ENCODE measurements at places on chromosomes 1 and 21. TPM values are rescaled to one million over a fixed set of nuclear protein-coding genes. Genes with fewer than 3 reads are reported as not detected.

DNA sequence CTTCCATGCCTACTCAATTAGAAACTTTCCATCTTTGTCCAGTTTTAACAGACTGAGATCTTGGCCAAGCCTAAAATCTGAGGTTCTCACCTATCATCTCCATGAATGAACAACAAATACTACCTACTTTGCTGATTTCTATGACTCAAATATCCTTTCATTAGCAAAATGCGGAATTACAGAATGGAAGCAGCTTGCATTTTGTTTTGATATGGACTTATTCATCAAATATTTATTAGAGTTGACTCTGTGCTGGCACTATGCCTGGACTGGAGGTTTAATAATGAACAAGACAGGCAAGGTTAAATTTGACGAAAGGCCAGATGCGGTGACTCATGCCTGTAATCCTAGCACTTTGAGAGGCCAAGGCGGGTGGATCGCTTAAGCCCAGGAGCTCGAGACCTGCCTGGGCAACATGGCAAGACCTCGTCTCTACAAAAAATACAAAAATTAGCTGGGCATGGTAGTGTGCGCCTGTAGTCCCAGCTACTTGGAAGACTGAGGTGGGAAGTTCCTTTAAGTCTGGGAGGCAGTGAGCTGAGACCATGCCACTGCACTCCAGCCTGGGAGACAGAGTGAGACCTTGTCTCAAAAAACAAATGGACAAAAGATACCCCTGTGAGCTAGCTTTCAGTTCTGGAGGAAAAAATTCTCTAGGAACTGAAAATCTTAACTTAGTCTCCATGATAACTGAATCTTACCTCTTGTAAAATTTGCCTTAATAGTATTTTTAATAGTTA lies 29.4 kb upstream of the SOD1 start:
- H3K36me3 ChIP-seq, result no peaks in the 10 kb centered on the region

GRCh38 chr1:8554956-8555534 lies 237.1 kb downstream of the SLC45A1 start:
- no peaks in the 10 kb centered on the region for H3K27me3 ChIP-seq
- no peak overlapping the region for H3K27ac ChIP-seq
- peaks cover 4% of the 10 kb centered on the region for H3K36me3 ChIP-seq
- no peak overlapping the region for H3K4me3 ChIP-seq

- H3K27me3 ChIP-seq, result peaks cover 8% of the 10 kb centered on the region
- no peak overlapping the region for H3K4me3 ChIP-seq
- no peaks in the 10 kb centered on the region for H3K36me3 ChIP-seq
- DNase-seq, result no peak
- no peak overlapping the region for H3K27ac ChIP-seq
- peaks cover 6% of the 10 kb centered on the region for H3K4me1 ChIP-seq
Observed at GRCh38 chr1:177255411-177255810, 84.7 kb downstream of the BRINP2 start.

- no peak for DNase-seq
- peaks cover 24% of the 10 kb centered on the region for H3K4me1 ChIP-seq
- no peaks in the 10 kb centered on the region for H3K27me3 ChIP-seq
- H3K4me3 ChIP-seq, result no peak overlapping the region
- H3K27ac ChIP-seq, result peak overlapping the region; percentile 86
Observed at GRCh38 chr1:7550261-7550865, 220.7 kb upstream of the VAMP3 start.

DNA sequence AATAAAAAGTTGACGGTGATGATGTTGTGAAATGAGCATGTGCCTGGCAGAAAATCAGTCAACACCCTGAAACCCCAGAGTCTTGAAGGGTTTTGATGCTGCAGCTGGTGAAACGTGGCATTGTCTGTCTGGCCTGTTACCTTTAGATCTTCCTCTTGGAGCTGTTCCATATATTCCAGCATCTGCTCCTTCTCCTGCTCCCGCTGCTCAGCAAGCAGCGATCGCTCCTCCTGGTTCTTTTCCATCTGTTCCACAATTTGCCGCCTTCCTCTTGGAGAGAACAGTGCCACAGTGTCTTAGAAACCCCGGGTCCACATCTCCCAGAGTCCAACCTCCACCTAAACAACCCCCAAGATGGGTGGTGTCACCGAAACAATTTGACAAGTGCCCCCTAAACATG lies 15.7 kb downstream of the CFAP45 start:
- H3K36me3 ChIP-seq, result no peaks in the 10 kb centered on the region
- peaks cover 26% of the 10 kb centered on the region for H3K4me1 ChIP-seq
- DNase-seq, result no peak
- no peak overlapping the region for H3K4me3 ChIP-seq

DNA sequence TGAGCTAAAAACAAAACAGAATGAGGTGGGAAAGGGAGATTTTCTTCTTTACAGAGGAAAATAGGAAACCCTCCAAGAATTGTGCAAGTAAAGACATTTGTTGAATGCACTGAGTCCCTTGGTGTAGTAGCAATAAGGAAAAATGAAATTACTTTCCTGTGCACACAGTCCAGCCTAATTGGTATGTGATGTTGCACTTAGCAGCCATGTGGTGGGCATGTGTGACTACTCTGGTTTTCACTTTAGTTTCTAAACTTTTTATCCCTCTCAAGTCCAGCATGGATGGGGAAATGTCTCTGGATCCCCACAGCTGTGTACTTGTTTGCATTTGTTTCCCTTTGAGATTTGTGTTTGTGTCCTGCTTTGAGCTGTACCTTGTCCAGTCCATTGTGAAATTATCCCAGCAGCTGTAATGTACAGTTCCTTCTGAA lies 7.1 kb upstream of the AGO3 start:
- H3K4me1 ChIP-seq, result no peaks in the 10 kb centered on the region
- H3K27me3 ChIP-seq, result no peaks in the 10 kb centered on the region
- no peak for DNase-seq

GRCh38 chr21:41460578-41461527 lies 34.8 kb downstream of the MX1 start:
- peak; percentile 91 for DNase-seq
- no peaks in the 10 kb centered on the region for H3K27me3 ChIP-seq
- no peak overlapping the region for H3K27ac ChIP-seq
- H3K36me3 ChIP-seq, result no peaks in the 10 kb centered on the region
- no peaks in the 10 kb centered on the region for H3K4me1 ChIP-seq

DNA sequence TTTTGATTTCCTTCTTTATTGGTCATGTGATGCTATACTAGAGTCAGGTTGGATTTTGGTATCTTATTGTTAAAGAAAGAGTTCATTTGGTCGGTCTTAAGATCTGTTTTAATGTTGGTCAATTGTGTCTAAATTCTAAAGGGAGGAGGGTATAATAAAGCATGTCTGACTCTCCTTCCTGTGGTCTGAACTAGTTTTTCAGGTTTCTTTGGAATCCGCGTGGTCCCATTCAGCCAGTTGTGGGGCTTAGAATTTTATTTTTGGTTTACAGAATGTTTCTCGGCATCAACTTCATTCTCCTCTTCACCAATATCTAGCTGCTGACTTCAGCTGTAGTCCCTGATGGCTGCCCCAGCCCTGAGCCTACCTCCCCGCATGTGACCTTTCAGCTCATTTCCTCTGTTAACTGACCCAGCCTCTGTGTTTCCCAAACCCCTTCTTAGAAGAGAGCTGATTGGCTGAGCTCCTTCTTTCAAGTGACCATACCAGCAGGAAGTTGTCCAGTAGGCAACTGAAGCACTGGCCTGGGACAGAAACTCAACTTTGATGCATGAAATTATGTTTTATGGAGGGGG lies 8.7 kb upstream of the MYOC start:
- DNase-seq, result no peak
- no peak overlapping the region for H3K27ac ChIP-seq
- H3K4me1 ChIP-seq, result no peaks in the 10 kb centered on the region
- no peaks in the 10 kb centered on the region for H3K27me3 ChIP-seq
- no peak overlapping the region for H3K4me3 ChIP-seq
- H3K36me3 ChIP-seq, result no peaks in the 10 kb centered on the region

DNA sequence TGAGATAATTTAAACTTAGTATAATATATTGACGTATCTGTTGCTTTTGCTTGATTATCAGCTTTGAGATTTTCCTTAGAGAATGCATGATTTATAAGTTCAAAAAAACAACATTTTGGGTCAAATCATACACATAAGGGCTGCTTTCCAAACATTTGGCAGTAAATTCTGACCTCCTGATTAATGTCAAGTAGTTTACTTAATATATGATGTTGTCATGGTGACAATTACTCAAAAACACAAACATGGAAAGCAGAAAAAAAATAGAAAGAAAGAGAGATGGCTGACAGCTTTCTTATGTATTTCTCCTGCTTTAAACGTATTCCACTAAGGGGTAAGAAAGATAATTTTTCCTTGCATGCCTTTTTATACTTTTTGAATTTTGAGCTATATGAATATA lies 258.2 kb upstream of the C1orf105 start:
- peaks cover 13% of the 10 kb centered on the region for H3K4me1 ChIP-seq
- no peak overlapping the region for H3K27ac ChIP-seq
- DNase-seq, result no peak

DNA sequence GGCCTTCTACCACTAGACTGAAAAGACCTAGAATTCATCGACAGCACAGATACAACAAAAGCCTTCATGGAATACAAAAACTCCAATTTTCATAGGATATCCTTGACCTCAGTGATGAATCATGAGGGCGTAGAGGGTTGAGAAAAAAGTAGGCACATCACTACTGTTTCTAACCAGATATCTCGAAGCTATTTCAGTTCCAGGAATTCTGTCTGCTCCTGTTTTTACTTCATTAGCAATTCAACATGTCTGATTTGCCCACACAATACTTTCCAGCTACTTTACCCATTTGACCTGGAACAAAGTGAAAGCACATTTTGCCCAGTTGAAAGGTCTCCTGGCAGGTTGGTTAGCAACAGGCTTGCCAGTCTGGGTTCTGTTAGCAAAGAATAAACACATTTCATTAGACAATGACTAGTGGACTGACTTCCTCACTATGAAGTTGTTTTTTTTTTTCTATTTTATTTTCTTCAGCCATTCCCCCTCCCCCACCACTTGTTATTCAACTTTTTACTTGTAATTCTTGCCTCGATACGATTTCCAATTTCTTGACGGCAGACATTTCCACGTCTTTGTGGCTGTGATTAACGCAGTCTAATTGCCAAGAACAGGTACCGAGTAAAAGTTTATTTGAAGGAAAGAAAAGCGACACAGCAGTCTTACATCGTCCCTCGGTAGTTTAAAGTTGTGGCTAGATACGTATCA lies 4.0 kb upstream of the ZBTB18 start:
- peak overlapping the region; percentile 83 for H3K27ac ChIP-seq
- no peaks in the 10 kb centered on the region for H3K27me3 ChIP-seq
- DNase-seq, result peak; percentile 75
- peak overlapping the region; percentile 91 for H3K4me3 ChIP-seq

DNA sequence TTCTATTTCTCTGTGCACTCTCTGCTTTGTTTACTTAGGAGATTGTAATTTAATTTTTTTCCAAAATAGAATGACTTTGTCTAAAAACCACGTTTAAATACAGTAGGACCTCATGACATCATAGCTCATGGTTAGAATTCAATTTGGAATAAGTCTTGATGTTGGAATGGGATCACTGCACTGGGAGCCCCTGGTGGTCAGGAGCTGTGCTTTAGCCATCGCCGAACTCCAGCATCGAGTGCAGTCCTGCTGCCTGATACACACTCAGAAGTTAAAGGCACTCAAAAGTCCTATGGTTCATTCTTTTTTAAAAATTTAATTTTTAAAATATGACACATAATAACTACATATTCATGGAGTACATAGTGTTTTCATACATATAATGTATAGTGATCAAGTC lies 75.1 kb downstream of the TEX35 start:
- H3K27me3 ChIP-seq, result no peaks in the 10 kb centered on the region
- no peak overlapping the region for H3K27ac ChIP-seq
- H3K36me3 ChIP-seq, result no peaks in the 10 kb centered on the region

DNA sequence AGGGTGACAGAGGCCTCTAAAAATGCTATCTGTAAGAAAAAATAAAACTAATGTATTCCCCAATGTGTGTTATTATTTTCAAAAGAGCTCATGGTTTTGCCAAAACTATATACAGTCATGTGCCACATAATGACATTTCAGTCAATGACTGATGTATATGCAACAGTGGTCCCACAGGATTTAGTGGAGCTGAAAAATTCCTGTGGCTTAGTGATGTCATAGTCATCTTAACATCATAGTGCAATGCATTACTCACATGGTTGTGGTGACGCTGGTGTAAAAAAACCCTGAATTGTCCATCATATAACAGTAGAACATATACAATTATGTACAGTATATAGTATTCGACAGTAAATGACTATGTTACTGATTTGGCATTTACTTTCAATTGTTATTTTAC lies 172.4 kb downstream of the CACNA1E start:
- no peaks in the 10 kb centered on the region for H3K36me3 ChIP-seq
- H3K4me1 ChIP-seq, result no peaks in the 10 kb centered on the region
- no peak overlapping the region for H3K27ac ChIP-seq
- H3K4me3 ChIP-seq, result no peak overlapping the region
- DNase-seq, result no peak
- no peaks in the 10 kb centered on the region for H3K27me3 ChIP-seq

GRCh38 chr1:44718091-44718490 lies 12.9 kb downstream of the RNU5D-1 start:
- no peaks in the 10 kb centered on the region for H3K36me3 ChIP-seq
- H3K27me3 ChIP-seq, result no peaks in the 10 kb centered on the region
- no peak overlapping the region for H3K27ac ChIP-seq
- H3K4me3 ChIP-seq, result no peak overlapping the region
- H3K4me1 ChIP-seq, result peaks cover 5% of the 10 kb centered on the region

- H3K27ac ChIP-seq, result no peak overlapping the region
- no peaks in the 10 kb centered on the region for H3K27me3 ChIP-seq
- DNase-seq, result peak; percentile 91
- H3K4me3 ChIP-seq, result no peak overlapping the region
Observed at GRCh38 chr1:42529724-42530181, 66.7 kb downstream of the CCDC30 start.

DNA sequence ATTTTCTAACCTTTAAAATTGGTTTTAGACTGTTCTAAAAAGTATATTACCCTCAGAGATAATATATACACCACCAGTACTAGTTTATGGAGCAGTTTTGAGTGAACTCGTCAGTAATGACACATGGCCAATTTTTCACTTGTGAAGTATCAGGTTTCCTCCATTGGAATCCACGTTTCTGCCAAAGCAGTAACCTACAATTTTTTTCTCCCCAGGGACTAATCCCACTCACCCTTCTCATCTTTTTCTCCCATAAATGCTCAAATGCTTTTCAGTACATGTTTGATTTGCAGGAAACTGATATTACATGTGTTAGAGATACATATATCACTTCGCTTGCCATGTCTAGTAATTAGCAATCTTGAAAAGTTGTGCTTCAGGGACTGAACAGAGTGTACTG lies 94.1 kb downstream of the COL24A1 start:
- DNase-seq, result no peak
- peaks cover 19% of the 10 kb centered on the region for H3K4me1 ChIP-seq
- no peaks in the 10 kb centered on the region for H3K36me3 ChIP-seq
- H3K27me3 ChIP-seq, result no peaks in the 10 kb centered on the region

GRCh38 chr1:9242338-9242969 lies 7.9 kb downstream of the H6PD start:
- no peak overlapping the region for H3K4me3 ChIP-seq
- no peaks in the 10 kb centered on the region for H3K27me3 ChIP-seq
- DNase-seq, result peak; percentile 79
- H3K27ac ChIP-seq, result no peak overlapping the region
- peaks cover 18% of the 10 kb centered on the region for H3K36me3 ChIP-seq

The CFAP45 gene
- 0.29 TPM for total RNA-seq

The CAMK1G gene
- 0.72 TPM for total RNA-seq

The FNDC5 gene
- not detected for total RNA-seq

The ARID4B gene
- total RNA-seq, result 47.4 TPM

The MAP3K21 gene
- total RNA-seq, result under 0.01 TPM

The PTPRU gene
- 9.4 TPM for total RNA-seq

The ZNF697 gene
- 8.8 TPM for total RNA-seq

The MROH7 gene
- 0.36 TPM for total RNA-seq

The UBASH3A gene
- total RNA-seq, result not detected

The ALX3 gene
- not detected for total RNA-seq

The CFHR2 gene
- total RNA-seq, result not detected

The SLC9C2 gene
- not detected for total RNA-seq

Measured in osteoblast (primary cell).